ENCODE measurements at places on chromosomes 1 and 21. TPM values are rescaled to one million over a fixed set of nuclear protein-coding genes. Genes with fewer than 3 reads are reported as not detected.

DNA sequence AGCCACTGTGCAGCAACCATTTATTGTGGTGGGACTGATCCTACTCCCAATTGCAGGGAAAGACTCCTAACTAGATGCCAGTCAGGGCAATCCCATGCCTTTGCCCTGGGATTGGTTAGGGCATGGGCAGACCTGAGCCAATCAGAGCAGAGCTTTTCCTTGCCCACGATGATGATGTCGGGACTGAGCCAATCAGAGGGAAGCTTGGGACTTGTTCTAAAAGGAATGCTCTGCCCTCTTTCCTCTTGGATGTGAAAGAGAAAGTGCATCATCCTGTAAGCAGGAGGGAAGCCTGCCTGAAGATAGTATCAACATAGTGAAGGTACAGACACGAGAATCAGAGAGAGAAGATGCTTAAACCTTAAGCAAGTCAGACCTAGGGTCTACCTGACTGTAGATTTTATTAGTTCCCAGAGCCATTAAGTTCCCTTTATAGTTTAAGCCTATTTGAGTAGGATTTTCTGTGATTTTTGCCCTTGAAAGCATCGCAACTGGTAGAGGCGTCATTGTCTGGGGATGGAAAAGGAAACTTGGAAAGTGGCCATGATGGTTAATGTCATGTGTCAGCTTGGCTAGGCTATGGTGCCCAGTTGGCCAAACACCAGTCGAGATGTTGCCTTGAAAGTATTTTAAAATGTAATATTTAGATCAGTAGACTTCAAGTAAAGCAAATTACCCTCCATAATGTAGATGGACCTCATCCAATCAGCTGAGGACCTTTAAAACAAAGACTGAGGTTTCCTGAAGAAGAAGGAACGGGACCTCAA lies 19.9 kb downstream of the IRF2BP2 start:
- H3K27me3 ChIP-seq: peaks cover 16% of the 10 kb centered on the region
- no peak for DNase-seq
- no peaks in the 10 kb centered on the region for H3K36me3 ChIP-seq

The SDE2 gene
- total RNA-seq: 24.0 TPM

GRCh38 chr1:165598676-165599059 lies 32.4 kb upstream of the MGST3 start:
- no peaks in the 10 kb centered on the region for H3K36me3 ChIP-seq
- H3K4me1 ChIP-seq: peaks cover 38% of the 10 kb centered on the region
- DNase-seq: no peak
- peak overlapping the region; percentile 98 for H3K4me3 ChIP-seq
- H3K27ac ChIP-seq: peak overlapping the region; percentile 99
- H3K27me3 ChIP-seq: peaks cover 27% of the 10 kb centered on the region

DNA sequence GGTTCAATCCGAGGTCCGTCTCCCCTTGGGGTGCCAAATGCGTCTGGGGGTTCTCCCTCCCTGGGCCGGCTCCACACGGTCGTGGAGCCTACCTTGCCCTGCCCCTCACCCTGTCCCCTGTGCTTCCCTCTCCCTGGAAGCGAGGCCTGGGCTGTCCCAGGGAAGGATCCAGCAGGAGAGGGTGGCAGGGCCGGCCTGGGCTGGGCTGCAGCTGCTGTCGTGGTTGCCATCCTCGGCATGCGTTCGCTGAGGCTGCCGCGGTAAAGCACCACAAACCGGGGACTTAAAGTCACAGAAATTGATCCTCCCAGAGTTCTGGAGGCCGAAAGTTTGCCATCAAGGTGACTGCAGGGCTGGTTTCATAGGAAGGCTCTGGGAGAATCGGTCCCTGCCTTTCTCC lies 123.0 kb upstream of the TMPRSS2 start:
- H3K36me3 ChIP-seq: no peaks in the 10 kb centered on the region
- peaks cover 13% of the 10 kb centered on the region for H3K27me3 ChIP-seq
- no peak for DNase-seq
- H3K27ac ChIP-seq: no peak overlapping the region

- no peak overlapping the region for H3K4me3 ChIP-seq
- H3K27me3 ChIP-seq: no peaks in the 10 kb centered on the region
- no peaks in the 10 kb centered on the region for H3K4me1 ChIP-seq
Observed at GRCh38 chr1:150178548-150178947, 28.8 kb downstream of the PLEKHO1 start.

GRCh38 chr1:167293057-167293456 lies 72.4 kb downstream of the POU2F1 start:
- peaks cover 10% of the 10 kb centered on the region for H3K36me3 ChIP-seq
- no peak overlapping the region for H3K4me3 ChIP-seq
- DNase-seq: no peak
- peaks cover 11% of the 10 kb centered on the region for H3K4me1 ChIP-seq
- no peak overlapping the region for H3K27ac ChIP-seq

- H3K36me3 ChIP-seq: no peaks in the 10 kb centered on the region
- no peaks in the 10 kb centered on the region for H3K4me1 ChIP-seq
- no peak overlapping the region for H3K27ac ChIP-seq
- peaks cover 23% of the 10 kb centered on the region for H3K27me3 ChIP-seq
- H3K4me3 ChIP-seq: no peak overlapping the region
Observed at GRCh38 chr1:201299968-201300367, 16.7 kb downstream of the PKP1 start.

GRCh38 chr1:24380508-24380907 lies 33.1 kb downstream of the STPG1 start:
- H3K4me3 ChIP-seq: no peak overlapping the region
- no peak for DNase-seq
- no peak overlapping the region for H3K27ac ChIP-seq
- peaks cover 18% of the 10 kb centered on the region for H3K4me1 ChIP-seq

The GJB3 gene
- total RNA-seq: not detected

- no peaks in the 10 kb centered on the region for H3K36me3 ChIP-seq
- no peak for DNase-seq
- no peak overlapping the region for H3K27ac ChIP-seq
- peaks cover 18% of the 10 kb centered on the region for H3K4me1 ChIP-seq
Observed at GRCh38 chr1:234170067-234170466, 203.2 kb upstream of the COA6 start.

- peaks cover 25% of the 10 kb centered on the region for H3K27me3 ChIP-seq
- no peak overlapping the region for H3K4me3 ChIP-seq
Observed at GRCh38 chr1:162391790-162392563, 10.4 kb downstream of the C1orf226 start.

DNA sequence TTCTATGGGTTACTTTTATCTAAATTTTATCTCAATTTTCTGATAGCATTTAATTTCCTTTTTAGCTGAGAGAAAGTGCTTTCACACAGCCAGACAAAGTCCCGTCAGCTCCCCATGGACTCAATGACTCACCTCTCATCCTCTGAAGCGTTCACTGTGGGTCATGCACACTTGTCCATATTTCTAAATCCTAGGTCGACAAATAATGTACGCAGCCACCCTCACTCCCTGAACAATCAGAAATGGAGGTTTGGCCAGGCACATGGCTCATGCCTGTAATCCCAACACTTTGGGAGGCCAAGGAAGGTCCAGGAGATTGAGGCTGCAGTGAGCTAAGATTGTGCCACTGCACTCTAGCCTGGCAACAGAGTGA lies 42.4 kb upstream of the COA6 start:
- no peak overlapping the region for H3K27ac ChIP-seq
- peaks cover 39% of the 10 kb centered on the region for H3K27me3 ChIP-seq
- DNase-seq: no peak
- H3K4me1 ChIP-seq: peaks cover 12% of the 10 kb centered on the region
- H3K36me3 ChIP-seq: no peaks in the 10 kb centered on the region

- H3K4me1 ChIP-seq: no peaks in the 10 kb centered on the region
- DNase-seq: peak; percentile 41
- H3K27ac ChIP-seq: no peak overlapping the region
- peaks cover 5% of the 10 kb centered on the region for H3K27me3 ChIP-seq
- no peaks in the 10 kb centered on the region for H3K36me3 ChIP-seq
- H3K4me3 ChIP-seq: no peak overlapping the region
Observed at GRCh38 chr1:199551967-199552565, 475.4 kb upstream of the NR5A2 start.

The GRIK3 gene
- not detected for total RNA-seq

The IL10 gene
- 2.3 TPM for total RNA-seq

- no peaks in the 10 kb centered on the region for H3K4me1 ChIP-seq
- H3K27ac ChIP-seq: no peak overlapping the region
- H3K36me3 ChIP-seq: no peaks in the 10 kb centered on the region
Observed at GRCh38 chr1:10881046-10881445, 84.6 kb upstream of the CASZ1 start.

DNA sequence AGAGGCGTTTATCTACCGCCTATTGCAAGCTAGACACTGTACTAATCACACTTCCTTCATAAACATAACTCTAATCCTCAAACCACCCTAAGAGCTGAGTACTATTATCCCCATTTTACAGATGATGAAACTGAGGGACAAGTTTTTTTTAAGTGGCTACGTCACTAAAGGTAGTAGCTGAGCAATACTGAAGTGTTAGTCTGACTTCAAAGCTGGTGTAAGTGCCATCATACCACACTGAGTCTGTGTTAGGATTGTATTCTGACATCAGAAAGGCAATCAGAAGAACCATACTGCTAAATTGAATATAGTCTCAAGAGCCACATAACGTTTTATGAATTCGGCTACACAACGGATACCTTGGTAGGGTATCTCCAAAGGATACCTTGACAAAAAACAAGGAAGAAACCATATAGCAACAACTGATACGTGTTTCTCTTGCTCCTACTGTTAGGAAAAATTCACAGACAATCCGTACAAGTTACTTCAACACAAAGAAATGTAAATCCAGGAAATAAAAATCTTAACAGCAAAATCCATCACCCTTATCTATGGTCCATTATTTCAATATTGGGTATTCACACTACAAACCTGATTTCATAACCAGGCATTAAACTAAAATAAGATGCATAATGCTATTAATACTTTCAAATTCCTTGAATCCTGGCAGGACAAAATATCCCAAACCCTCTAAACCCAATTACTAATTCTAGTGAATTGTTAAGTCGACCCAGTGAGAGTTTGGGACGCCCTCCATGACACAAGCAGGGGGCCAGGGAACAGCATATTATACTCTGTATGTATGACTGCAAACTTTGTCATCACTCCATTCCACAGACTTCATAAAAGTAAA lies 1.6 kb downstream of the TP53BP2 start:
- peak overlapping the region; percentile 98 for H3K4me3 ChIP-seq
- peak overlapping the region; percentile 99 for H3K27ac ChIP-seq
- H3K27me3 ChIP-seq: no peaks in the 10 kb centered on the region
- H3K4me1 ChIP-seq: peaks cover 61% of the 10 kb centered on the region

- no peak overlapping the region for H3K4me3 ChIP-seq
- no peak overlapping the region for H3K27ac ChIP-seq
- H3K36me3 ChIP-seq: no peaks in the 10 kb centered on the region
Observed at GRCh38 chr1:70573317-70573843, 162.3 kb downstream of the CTH start.

DNA sequence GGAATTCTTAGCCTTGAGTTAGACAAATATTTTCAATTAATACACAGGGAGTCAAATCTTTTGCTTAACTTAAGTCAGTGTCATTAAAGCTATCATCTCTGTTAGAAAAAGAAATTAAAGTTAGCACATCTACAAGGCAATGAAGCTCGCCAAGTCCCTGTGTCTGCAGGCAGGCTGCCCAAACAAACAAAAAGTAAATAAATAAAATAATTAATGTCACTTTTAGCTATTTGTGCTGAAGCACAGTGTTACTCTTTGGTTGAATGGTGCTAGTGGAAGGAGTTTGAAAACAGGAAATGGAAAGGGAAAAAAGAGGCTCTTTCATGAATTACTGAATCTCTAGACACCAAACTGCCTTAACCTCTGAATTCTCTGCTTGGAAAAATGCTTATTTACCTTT lies 37.1 kb upstream of the COL11A1 start:
- H3K27me3 ChIP-seq: no peaks in the 10 kb centered on the region
- H3K36me3 ChIP-seq: no peaks in the 10 kb centered on the region
- H3K27ac ChIP-seq: no peak overlapping the region
- no peak overlapping the region for H3K4me3 ChIP-seq
- DNase-seq: no peak

The ESPN gene
- 2.0 TPM for total RNA-seq

GRCh38 chr21:43603233-43603626 lies 56.1 kb downstream of the HSF2BP start:
- H3K4me1 ChIP-seq: peaks cover 21% of the 10 kb centered on the region
- no peak for DNase-seq
- H3K27me3 ChIP-seq: no peaks in the 10 kb centered on the region

GRCh38 chr1:184028854-184029623 lies 8.5 kb downstream of the COLGALT2 start:
- H3K27ac ChIP-seq: no peak overlapping the region
- H3K27me3 ChIP-seq: peaks cover 62% of the 10 kb centered on the region
- no peak overlapping the region for H3K4me3 ChIP-seq
- peaks cover 6% of the 10 kb centered on the region for H3K4me1 ChIP-seq

DNA sequence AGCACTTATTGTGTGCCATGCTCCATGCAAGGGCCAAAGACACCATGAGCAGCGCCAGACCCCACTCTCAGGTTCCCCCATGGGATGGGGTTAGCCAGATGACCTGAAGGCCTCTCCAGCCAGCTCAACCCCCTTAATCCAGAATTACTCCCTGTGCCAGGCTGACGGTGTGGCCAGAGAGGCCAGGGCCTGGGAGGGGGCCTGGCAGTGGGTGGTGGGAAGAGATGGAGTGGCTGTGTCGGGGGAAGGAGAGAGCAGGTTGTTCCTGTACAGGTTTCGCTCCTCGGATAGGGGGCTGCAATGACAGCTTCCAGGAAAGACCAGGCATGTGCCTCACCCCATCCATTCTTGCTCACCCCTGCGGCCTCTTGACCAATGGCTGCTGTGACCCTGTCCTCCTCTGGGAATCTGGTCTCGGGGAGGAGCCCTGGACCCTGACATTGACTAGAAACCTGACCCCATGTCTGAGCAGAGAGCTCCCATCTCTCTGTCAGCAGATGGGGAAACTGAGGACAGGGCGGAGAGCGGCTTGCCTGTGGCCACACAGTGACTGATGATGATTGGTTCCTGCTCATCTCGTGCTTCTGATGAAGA lies 345.3 kb downstream of the MATN1 start:
- no peaks in the 10 kb centered on the region for H3K4me1 ChIP-seq
- no peak for DNase-seq
- peaks cover 4% of the 10 kb centered on the region for H3K27me3 ChIP-seq
- no peak overlapping the region for H3K27ac ChIP-seq

DNA sequence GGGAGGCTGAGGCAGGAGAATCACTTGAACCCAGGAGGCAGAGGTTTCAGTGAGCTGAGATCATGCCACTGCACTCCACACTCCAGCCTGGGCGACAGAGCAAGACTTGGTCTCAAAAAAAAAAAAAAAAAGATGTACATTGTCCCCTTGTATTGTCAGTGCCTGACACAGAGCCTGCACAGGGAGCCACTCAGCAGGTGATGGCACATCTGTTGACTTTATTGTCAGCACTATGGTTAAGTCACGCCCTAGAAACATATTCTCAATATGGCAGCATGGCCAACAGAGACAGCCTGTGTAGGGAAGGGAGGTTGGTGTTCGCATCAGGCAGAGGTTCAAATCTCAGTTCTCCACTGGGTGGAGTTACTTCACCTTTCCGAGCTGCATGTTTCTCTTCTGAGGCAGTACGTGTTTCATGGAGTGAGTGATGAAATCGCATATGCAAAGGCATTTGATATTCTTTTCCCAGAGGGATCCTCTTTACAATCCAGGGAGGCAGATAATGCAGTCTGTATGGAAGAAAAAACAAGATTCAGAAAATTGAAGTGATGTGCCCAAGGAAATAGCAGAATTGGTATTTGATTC lies 20.6 kb downstream of the LAMC2 start:
- no peaks in the 10 kb centered on the region for H3K27me3 ChIP-seq
- H3K27ac ChIP-seq: no peak overlapping the region
- no peak for DNase-seq
- H3K36me3 ChIP-seq: no peaks in the 10 kb centered on the region
- H3K4me1 ChIP-seq: no peaks in the 10 kb centered on the region

- no peak for DNase-seq
- H3K4me3 ChIP-seq: no peak overlapping the region
- no peaks in the 10 kb centered on the region for H3K36me3 ChIP-seq
- peaks cover 18% of the 10 kb centered on the region for H3K4me1 ChIP-seq
Observed at GRCh38 chr1:116334868-116335635, 38.0 kb upstream of the ATP1A1 start.

The E2F2 gene
- total RNA-seq: 24.7 TPM

Measured in activated T-cell treated with anti-CD3 and anti-CD28 coated beads, Interleukin-2, amount 50 U/mL, for 72 hours (primary cell).